ENCODE measurements at places on chromosomes 12 and 14. TPM values are rescaled to one million over a fixed set of nuclear protein-coding genes. Genes with fewer than 3 reads are reported as not detected.

Gene PLCZ1
- not detected for total RNA-seq

Gene PPFIA2
- not detected for total RNA-seq

Gene KRT77
- total RNA-seq, result not detected

Gene DCN
- 1,080 TPM for total RNA-seq

Gene PGF
- total RNA-seq, result 2.4 TPM

Gene NEUROD4
- not detected for total RNA-seq

Gene FLRT2
- 33.6 TPM for total RNA-seq
